ENCODE measurements at places on chromosomes 2 and 18.

- no peaks in the 10 kb centered on the region for H3K27me3 ChIP-seq
- H3K4me1 ChIP-seq, result peaks cover 24% of the 10 kb centered on the region
- no peak overlapping the region for H3K4me3 ChIP-seq
- H3K36me3 ChIP-seq, result peaks cover 3% of the 10 kb centered on the region
Observed at GRCh38 chr18:62200121-62200914, 13.3 kb downstream of the RELCH start.

DNA sequence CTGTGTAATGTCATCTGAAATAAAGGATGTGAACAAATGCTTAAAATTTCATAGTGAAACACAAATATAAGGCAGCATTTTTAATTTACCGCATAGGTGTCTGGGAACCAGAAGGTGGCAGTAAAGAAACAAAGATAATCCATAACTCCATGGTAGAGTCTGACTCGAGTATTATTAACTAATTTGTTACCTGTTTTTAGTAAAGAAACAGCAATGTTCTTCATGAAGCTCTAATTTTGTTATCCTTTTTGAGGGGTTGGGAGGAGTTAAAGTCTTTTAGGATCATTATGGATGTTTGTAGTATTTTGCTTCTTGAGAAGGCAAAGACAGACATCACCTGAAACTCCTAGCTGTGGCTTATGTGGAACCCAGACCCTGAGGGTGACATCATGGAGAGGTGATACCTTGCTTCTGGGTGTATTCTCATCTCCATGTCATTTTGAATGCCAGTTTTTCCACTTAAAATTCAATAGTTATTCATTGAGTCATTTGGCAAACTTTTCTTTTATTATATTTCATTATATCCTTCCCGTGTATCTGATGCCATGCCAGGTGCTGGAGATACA, 286.2 kb upstream of the EPAS1 start:
- no peak overlapping the region for H3K27ac ChIP-seq
- peaks cover 13% of the 10 kb centered on the region for H3K4me1 ChIP-seq
- no peaks in the 10 kb centered on the region for H3K27me3 ChIP-seq
- peaks cover 2% of the 10 kb centered on the region for H3K36me3 ChIP-seq
- no peak overlapping the region for H3K4me3 ChIP-seq
- no peak for DNase-seq

- H3K27me3 ChIP-seq, result no peaks in the 10 kb centered on the region
- no peaks in the 10 kb centered on the region for H3K4me1 ChIP-seq
- peak; percentile 4 for DNase-seq
- H3K4me3 ChIP-seq, result no peak overlapping the region
- no peaks in the 10 kb centered on the region for H3K36me3 ChIP-seq
- H3K27ac ChIP-seq, result no peak overlapping the region
Observed at GRCh38 chr2:119106301-119106897, 52.2 kb downstream of the C1QL2 start.

DNA sequence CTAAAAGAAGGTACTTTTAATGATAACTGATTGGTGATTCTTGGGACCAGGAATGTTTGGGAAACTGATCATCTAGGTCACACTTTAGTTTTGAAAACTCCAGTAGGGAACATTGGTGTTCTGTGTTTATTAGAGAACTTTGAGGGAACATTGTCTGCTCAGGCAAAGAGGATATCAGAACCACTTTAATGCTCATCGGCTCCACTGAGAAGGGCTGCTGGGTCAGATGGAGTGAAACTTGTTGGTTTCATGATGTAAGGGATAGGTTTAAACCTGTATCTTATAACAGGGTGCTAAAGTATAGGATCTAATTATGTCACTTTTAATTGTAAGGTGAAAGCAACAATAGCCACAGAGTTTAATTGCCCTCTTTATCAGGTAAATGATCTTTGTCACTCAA, 14.2 kb upstream of the POLI start:
- peaks cover 2% of the 10 kb centered on the region for H3K36me3 ChIP-seq
- H3K4me3 ChIP-seq, result no peak overlapping the region
- no peak for DNase-seq
- H3K27ac ChIP-seq, result no peak overlapping the region

GRCh38 chr2:164068063-164068462, 332.3 kb upstream of the FIGN start:
- H3K4me1 ChIP-seq, result no peaks in the 10 kb centered on the region
- H3K4me3 ChIP-seq, result no peak overlapping the region
- H3K36me3 ChIP-seq, result no peaks in the 10 kb centered on the region
- H3K27ac ChIP-seq, result no peak overlapping the region
- H3K27me3 ChIP-seq, result no peaks in the 10 kb centered on the region

- DNase-seq, result no peak
- H3K36me3 ChIP-seq, result no peaks in the 10 kb centered on the region
- no peaks in the 10 kb centered on the region for H3K4me1 ChIP-seq
- H3K27me3 ChIP-seq, result no peaks in the 10 kb centered on the region
- no peak overlapping the region for H3K4me3 ChIP-seq
- no peak overlapping the region for H3K27ac ChIP-seq
Observed at GRCh38 chr2:72669121-72669520, 156.7 kb downstream of the EXOC6B start.

DNA sequence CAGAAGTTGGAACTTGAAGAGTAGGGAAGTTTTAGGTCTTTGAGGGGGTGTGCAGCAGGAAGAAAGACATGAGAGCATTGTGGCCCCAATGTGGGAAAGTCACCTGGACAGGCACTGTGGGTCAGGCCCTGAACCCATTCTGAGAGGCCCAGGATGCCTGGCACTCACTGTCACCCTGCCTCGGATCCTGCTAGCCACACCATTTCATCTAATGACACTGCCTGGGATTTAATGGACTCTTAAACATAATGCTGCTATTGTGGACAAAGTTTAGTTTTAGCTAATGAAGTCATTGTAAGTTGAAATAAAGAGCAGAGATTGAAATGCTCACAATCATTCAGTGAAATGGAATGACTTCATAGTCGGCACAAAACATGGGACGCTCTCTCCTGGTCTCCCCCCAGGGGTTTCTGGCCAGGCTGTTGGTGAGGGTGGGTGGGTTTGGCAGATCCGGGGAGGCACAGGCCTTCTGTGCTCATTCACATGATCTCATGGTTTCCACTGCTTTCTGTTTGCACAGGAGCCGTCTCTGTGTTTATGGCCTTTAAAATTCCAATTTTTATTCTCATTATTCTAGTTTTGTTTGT, 141.8 kb upstream of the KLHL29 start:
- no peaks in the 10 kb centered on the region for H3K27me3 ChIP-seq
- H3K27ac ChIP-seq, result no peak overlapping the region
- no peak for DNase-seq
- no peaks in the 10 kb centered on the region for H3K36me3 ChIP-seq
- no peak overlapping the region for H3K4me3 ChIP-seq

DNA sequence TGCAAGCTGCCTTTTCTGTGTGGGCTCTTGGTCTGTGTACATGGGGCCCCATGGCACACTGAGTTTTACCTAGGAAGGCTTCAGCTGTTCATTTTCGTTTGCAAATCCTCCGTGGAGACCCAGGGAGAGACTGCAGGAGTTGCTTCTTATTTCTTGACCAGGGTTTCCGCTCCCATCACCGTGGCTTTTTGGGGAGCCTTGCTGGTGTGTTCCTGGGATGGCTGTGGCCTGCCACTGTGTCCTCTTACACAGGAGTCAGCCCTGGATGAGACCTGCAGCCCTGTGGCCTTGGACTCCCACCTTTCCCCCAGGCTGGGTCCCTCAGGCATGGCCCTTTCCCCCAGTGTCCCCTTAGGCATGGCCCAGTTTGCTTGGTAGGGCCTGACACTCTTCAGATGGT, 137.0 kb downstream of the FAM210A start:
- H3K36me3 ChIP-seq, result peaks cover 8% of the 10 kb centered on the region
- H3K4me3 ChIP-seq, result no peak overlapping the region
- DNase-seq, result no peak
- no peaks in the 10 kb centered on the region for H3K27me3 ChIP-seq

DNA sequence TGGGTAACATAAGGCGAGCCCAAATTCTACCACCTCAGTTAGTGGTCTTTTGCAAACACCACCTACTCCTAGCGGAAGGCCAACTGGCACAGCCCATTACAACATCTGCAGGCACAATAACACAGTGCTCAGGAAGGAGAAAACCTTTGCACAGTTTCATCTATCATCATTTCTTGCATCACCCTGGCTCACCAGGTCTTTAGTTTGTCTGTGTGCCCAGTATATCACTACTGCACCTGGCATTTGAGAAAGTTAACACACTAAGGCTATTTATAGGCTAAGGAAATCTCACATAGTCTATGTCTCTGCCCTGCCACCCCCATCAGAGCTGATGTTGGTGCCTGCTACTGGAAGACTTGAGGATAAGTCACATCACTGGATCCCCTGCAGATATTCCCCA, 484.0 kb downstream of the SATB2 start:
- H3K27me3 ChIP-seq, result no peaks in the 10 kb centered on the region
- no peak for DNase-seq
- no peaks in the 10 kb centered on the region for H3K4me1 ChIP-seq
- H3K27ac ChIP-seq, result no peak overlapping the region
- H3K4me3 ChIP-seq, result no peak overlapping the region
- H3K36me3 ChIP-seq, result no peaks in the 10 kb centered on the region

GRCh38 chr2:85709401-85709811, 15.2 kb downstream of the GNLY start:
- no peak overlapping the region for H3K4me3 ChIP-seq
- H3K4me1 ChIP-seq, result peaks cover 81% of the 10 kb centered on the region
- H3K27ac ChIP-seq, result peak overlapping the region; percentile 13
- no peaks in the 10 kb centered on the region for H3K27me3 ChIP-seq
- no peaks in the 10 kb centered on the region for H3K36me3 ChIP-seq

- no peaks in the 10 kb centered on the region for H3K36me3 ChIP-seq
- DNase-seq, result no peak
- no peak overlapping the region for H3K27ac ChIP-seq
- H3K4me3 ChIP-seq, result no peak overlapping the region
Observed at GRCh38 chr2:170739048-170739447, 23.9 kb downstream of the SP5 start.

- DNase-seq, result no peak
- no peak overlapping the region for H3K4me3 ChIP-seq
- H3K4me1 ChIP-seq, result peaks cover 8% of the 10 kb centered on the region
- peaks cover 31% of the 10 kb centered on the region for H3K27me3 ChIP-seq
Observed at GRCh38 chr2:85813211-85813981, 59.6 kb downstream of the ATOH8 start.

DNA sequence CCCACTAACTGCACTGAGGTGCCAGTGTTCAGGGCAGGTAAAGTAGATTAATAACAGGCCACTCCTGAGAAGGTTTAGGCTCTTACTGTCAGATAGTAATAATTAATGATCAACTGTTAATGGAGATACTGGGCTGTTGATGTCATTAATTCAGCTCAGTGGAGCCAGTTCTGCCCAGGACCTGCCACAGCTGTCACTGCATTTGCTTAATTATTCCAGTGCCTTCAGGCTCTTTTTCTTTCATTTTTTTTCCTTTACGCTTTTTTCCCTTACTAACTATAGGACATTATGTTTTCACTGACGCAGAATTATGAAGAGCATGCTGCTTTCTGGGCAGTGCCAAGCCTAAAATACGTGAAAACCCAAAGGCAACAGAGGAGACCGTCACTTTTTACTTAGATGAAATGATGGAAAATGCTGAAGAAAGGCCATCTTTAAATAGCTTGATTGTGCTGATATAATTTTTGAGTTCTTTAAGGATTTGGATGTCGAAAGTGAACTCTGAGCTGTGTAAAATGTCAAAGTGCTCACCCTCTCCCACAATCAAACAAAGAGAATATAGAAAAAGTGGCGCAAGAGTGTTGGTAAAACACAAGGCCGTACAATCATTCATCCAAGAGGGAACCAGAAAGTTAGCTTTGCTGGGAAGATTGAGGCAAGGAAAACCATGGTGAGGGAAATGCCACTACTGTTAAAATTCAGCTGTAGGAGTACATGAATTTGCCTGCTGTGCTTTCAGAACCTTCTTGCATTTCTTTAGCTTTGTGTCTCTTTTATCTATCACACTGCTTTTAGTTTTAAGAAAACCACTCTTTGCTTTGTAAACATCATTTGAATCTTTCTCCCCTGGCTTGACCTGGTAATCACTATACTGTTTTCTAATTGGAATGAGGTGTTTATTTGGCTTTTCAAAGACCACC, 192.0 kb upstream of the ZEB2 start:
- DNase-seq, result no peak
- no peak overlapping the region for H3K27ac ChIP-seq
- peaks cover 2% of the 10 kb centered on the region for H3K27me3 ChIP-seq
- no peaks in the 10 kb centered on the region for H3K36me3 ChIP-seq

GRCh38 chr18:38576916-38577315, 1011.3 kb upstream of the CELF4 start:
- H3K36me3 ChIP-seq, result no peaks in the 10 kb centered on the region
- no peaks in the 10 kb centered on the region for H3K27me3 ChIP-seq
- no peak for DNase-seq
- no peak overlapping the region for H3K27ac ChIP-seq
- no peak overlapping the region for H3K4me3 ChIP-seq

GRCh38 chr2:42924418-42924886, 132.1 kb upstream of the HAAO start:
- no peak for DNase-seq
- H3K36me3 ChIP-seq, result no peaks in the 10 kb centered on the region
- H3K27ac ChIP-seq, result no peak overlapping the region

- no peak overlapping the region for H3K27ac ChIP-seq
- no peaks in the 10 kb centered on the region for H3K4me1 ChIP-seq
- H3K27me3 ChIP-seq, result peaks cover 9% of the 10 kb centered on the region
Observed at GRCh38 chr2:218003981-218004419, 1.2 kb upstream of the TNS1 start.

- no peak overlapping the region for H3K27ac ChIP-seq
- H3K4me3 ChIP-seq, result no peak overlapping the region
- no peaks in the 10 kb centered on the region for H3K4me1 ChIP-seq
- H3K27me3 ChIP-seq, result peaks cover 2% of the 10 kb centered on the region
Observed at GRCh38 chr2:48221846-48222516, 308.0 kb upstream of the STON1 start.

- H3K27ac ChIP-seq, result no peak overlapping the region
- H3K27me3 ChIP-seq, result peaks cover 15% of the 10 kb centered on the region
- no peaks in the 10 kb centered on the region for H3K36me3 ChIP-seq
- peaks cover 9% of the 10 kb centered on the region for H3K4me1 ChIP-seq
Observed at GRCh38 chr2:149161481-149162225, 123.2 kb downstream of the LYPD6B start.

DNA sequence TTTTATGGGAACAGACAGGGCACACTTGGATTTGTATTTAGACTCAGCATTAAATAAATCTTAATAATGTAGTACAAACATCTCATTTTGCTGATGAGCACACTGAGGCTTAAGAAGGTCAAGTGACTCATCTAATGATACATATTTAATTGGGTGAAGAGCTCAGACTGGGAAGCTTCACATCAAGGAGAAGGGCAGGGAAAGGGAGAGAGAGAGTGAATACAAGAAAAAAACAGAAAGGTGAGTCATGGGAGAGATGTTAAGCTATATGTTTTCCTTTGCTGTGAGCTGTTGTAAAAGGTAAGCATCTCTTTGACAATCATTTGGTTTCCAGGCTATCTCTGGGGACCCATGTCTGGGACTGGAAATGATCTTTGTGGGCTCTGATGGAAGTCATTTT, 277.8 kb downstream of the SETBP1 start:
- no peak for DNase-seq
- H3K27ac ChIP-seq, result no peak overlapping the region
- no peaks in the 10 kb centered on the region for H3K4me1 ChIP-seq
- H3K4me3 ChIP-seq, result no peak overlapping the region

All from activated T-helper 1 cell treated with anti-CD3 and anti-CD28 coated beads, Interleukin-12 subunit alpha, Interleukin-12 subunit beta, Interleukin-2, Interleukin-4 antibody, amounts not matched to agents 30 ng/mL and 10 ng/mL and 1 ng/mL, durations not matched to agents 14 hours and 24 hours and 36 hours (primary cell).